PC-3 (cell line): ENCODE measurements at places on chromosomes 7 and 10.

- DNase-seq: peak; percentile 99
These were observed 609 bp downstream of the SGPL1 start for GRCh38 chr10:70816220-70816894.

DNA sequence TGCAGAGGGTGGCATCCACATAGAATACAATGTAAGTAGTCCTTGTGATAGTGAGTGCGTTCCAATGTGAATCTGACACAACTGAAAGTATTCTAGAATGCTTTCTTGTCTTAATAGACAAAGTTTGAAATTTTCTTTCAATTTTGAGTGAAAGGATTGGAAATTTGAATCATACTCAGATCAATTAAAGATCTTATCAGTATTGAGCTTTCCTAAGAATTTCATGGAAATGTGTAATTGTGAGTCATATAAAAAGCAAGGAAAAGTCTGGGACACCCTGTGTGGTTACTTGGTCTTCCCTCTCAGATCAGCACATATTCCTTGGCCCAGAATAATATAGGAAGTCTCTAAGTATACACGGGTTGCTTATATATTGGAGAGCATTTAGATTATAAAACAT is 99.1 kb downstream of the MBL2 start:
- DNase-seq: no peak

DNA sequence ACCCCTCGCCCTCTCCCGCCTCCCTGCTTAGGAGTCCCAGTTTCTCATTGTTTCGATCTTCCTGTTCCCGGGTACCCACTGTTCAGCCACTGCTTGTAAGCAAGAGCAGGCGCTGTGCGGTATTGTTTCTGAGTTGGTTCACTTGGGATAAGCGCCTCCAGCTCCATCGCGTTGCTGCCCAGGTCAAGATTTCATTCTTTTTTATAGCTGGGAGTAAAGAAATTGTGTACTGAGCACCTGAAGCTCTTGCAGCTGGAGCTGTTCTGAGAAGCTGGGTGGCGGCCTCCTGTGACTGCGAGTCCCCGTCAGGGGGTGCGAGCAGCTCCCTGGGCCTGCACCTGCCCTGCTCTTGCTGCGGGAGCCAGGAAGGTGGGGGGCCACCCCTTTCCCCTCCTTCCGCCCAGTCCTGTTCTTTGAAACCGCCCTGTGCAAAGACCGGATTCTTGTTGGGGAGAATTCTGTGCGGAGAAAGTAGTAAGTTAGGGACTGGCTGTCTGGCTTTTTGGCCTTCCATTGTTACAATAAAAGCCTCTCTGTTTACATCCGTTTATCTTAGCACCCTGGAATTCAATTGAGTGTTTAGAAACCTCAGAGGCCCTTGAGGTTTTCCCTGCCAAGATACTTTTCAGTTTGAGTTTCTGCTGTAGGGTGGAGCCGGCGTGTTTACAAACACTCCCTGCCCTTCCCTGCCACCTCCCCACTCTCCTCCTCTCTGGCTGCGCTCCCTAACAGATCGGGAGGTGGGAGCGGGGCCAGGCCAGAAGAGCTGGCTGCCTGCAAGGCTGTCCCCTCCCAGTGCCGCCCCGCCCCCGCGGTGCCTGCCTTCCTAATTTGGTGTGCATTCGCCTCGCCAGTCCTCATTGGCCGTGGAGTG is 30.8 kb upstream of the AP5Z1 start:
- peak; percentile 97 for DNase-seq

DNA sequence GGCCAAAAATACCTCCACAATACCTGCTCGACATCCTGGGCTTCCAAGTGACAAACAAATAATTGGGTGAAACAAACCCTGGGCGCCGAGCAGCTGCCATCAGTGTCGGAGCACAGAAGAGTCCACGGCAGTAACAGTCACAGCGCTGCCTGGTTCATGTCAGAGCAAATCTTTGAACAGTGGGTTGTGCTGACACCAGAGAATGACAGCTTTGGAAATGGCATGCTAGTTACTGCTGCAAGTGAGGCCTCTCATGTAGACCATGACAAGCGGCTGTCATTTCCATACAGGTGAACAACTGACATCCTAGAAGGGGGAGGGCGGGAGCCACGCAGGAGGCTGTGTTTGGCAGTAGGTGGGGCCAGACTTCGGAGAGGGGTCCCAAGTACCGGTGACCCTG is 420.5 kb upstream of the GALNT17 start:
- DNase-seq: no peak

- no peak for DNase-seq
These were observed 63.1 kb upstream of the DUSP5 start for GRCh38 chr10:110434489-110435096.

GRCh38 chr10:101353692-101354327 is at the start of gene BTRC:
Gene BTRC, plus strand, starts transcription at chr10:101354165. Its CDS starts 16 bp downstream, at chr10:101354181.
- peak; percentile 98 for DNase-seq

DNA sequence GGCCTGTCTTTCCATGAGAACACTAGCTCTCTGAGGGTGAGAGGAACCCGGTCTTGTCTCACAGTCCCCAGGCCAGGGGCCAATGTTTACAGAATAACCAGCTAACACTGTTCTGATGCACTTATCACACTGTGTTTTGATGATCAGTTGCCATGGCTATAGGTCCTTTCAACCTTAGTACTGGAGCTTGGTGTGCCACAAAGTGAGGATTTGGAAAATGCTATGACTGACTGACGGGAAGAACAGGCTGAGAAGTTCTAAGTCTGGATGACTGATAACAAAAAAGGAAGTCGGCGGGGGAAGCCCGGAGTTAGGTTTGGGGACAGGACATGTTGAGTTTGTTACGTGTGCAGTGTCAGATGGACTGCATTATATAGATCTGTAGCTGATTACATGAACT is 141.8 kb downstream of the CTTNBP2 start:
- DNase-seq: no peak

- DNase-seq: peak; percentile 74
These were observed 28.7 kb downstream of the PNPLA8 start for GRCh38 chr7:108497082-108497725.

- peak; percentile 67 for DNase-seq
These were observed 45.6 kb downstream of the TPST1 start for GRCh38 chr7:66250711-66251110.

GRCh38 chr10:117457071-117457810 is 82.0 kb upstream of the PDZD8 start:
- peak; percentile 13 for DNase-seq

GRCh38 chr10:88194041-88194887 is 330.8 kb downstream of the PTEN start:
- DNase-seq: no peak

GRCh38 chr10:78173360-78174015 is 139.8 kb downstream of the RPS24 start:
- no peak for DNase-seq

GRCh38 chr7:155743177-155743576 is 69.1 kb downstream of the SHH start:
- DNase-seq: no peak

DNA sequence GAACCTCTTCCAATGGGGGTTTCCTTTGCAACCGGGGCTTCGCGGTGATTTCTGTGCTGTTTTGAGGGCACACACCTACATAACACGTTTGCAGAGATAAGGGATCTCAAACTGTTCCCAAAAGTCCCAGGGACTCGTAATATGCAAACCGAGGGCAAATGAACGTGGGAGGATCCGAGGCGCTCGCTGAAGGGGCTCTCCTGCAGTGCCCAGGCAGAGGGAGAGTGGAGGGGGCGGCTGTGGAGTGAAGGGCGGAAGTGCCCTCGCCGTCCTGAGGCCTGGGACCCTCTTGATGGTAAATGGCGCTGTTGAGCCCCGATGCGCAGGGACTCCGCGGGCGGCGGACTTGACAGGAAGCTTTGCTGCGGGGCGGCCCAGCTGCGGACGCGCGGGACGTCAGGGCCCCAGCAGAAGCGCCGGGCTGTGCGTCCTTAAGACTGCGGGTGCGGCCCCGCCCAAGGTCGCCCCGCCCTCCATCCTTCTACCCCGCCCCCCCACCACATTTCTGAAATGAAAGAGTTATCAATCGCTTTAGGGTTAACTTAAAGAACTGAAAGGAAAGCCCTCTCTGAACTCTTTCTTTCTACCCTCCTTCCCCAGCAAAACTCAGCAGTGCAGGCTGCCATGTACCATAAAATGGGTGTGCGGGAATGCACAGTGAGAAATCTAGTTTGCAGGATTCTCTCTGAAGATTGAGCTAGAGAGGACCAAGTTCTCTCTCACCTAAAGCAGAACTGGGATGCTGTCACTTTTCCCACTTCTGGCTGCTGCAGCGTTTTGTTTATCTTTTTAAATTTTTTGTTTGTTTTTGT is 151.8 kb upstream of the YAE1 start:
- peak; percentile 10 for DNase-seq

GRCh38 chr7:138370956-138371355 is 89.1 kb upstream of the TRIM24 start:
- DNase-seq: no peak

DNA sequence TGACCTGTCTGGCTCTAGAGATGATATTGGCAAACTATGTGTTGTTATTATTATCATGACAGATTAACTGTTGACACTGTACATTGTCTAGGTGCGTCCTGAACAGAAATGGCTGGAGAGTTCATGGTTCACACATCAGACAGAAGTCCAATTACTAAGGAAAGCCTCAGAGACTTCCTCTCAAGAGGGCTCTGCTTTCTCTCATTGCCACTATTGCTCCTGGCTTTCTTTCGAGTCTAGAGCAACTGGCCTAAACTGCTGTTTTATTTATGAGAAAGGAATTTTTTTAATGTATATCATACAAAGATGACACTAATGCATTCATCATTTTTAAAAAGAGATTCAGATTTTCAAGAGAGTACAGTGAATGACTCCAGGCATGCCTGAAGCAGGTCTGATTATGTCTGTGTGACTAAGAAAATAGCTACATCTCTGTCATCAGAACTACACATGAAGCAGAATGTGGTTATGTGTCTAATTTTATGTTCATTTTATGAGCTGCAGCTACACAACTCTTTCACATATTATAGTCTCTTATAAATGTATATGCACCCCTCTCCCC is 30.4 kb downstream of the NRCAM start:
- no peak for DNase-seq

DNA sequence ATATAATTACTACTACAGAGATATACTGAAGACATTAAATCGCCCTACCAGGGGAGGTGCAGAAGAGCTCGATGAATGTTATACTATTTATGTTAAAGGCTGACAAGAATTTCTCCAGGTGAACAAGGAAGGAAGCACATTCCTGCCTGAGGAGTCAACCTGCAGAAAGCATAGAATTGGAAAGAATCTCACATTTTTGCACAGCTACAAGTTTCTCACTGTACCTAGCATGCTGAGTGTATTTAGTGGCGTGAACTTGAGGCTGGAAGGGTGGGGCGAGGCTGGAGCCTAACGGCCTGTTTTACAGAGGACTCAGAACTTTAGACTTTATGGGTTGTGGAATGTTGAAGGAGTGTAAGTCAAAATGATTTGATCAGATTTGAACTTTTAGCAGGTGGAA is 373.6 kb upstream of the LRGUK start:
- DNase-seq: peak; percentile 74
